ENCODE measurements at places on chromosomes 3 and 15. TPM values are rescaled to one million over a fixed set of nuclear protein-coding genes. Genes with fewer than 3 reads are reported as not detected.

Gene CHST13
- total RNA-seq = not detected

Gene VIPR1
- total RNA-seq = 9.1 TPM

Gene IMPG2
- total RNA-seq = 0.29 TPM

Gene FANCD2OS
- not detected for total RNA-seq

Gene MAPKAPK3
- total RNA-seq = 225 TPM

Gene PRSS50
- not detected for total RNA-seq

Gene SEMA3F
- not detected for total RNA-seq

Gene C3orf70
- total RNA-seq = not detected

Gene DTX3L
- total RNA-seq = 127 TPM

Gene GOLGA6L7
- not detected for total RNA-seq

Gene SERINC4
- 0.39 TPM for total RNA-seq

DNA sequence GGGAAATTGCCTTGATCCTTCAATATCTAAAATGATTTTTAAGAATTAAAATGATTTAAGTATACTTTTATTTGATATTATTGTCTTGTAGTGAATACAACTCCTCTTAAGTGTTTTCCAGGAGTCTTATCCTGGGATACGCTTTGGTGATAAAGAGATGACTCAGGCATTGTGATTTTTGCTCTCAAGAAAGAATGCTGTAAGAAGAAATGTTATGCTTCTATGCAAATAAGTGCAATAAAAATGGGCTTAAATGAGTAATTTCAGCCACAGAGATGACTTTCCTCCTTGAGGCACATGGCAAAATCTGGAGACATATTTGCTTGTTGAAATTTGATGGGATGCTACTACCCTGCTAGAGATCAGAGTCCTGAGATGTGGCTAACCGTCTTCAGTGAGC lies 358.6 kb upstream of the BCHE start:
- no peaks in the 10 kb centered on the region for H3K27me3 ChIP-seq
- H3K4me3 ChIP-seq = no peak overlapping the region
- no peaks in the 10 kb centered on the region for H3K4me1 ChIP-seq
- no peak overlapping the region for H3K27ac ChIP-seq
- H3K36me3 ChIP-seq = no peaks in the 10 kb centered on the region
- no peak for DNase-seq

DNA sequence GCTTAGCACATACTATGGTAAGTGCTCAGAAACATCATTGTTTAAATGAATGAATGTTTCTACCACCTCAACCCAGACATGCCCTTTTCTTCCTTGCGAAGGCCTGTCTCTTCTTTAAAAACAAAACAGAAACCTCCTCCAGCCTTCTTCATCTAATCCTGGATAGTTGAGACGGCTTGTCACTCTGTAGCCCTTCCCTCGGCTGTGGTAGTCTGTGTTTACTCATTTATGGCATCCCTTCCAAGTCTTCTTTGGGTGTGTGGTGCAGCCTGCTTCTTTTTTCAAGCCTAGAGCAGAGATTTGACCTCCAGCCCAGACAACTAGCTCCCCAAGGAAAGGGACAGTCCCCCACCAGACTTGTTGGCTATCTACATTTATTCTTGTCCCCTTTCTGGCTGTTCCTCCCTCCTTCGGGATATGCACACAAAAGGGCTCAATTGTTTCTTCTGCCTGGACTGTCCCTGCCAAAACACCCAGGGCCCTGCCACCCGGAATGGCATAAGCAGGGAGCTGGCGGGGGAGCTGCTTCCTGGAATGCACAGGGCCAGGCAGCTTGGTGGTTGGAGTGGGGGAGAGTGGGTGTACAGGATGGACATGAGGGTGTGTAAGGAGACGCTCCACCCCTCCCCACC lies 67.8 kb downstream of the ITGA11 start:
- peaks cover 12% of the 10 kb centered on the region for H3K4me1 ChIP-seq
- H3K36me3 ChIP-seq = no peaks in the 10 kb centered on the region
- no peak overlapping the region for H3K27ac ChIP-seq
- no peak for DNase-seq
- H3K27me3 ChIP-seq = peaks cover 6% of the 10 kb centered on the region
- H3K4me3 ChIP-seq = no peak overlapping the region

GRCh38 chr15:68821190-68821840 lies 620 bp upstream of the ANP32A start:
- peaks cover 3% of the 10 kb centered on the region for H3K27me3 ChIP-seq
- peak; percentile 35 for DNase-seq
- peak overlapping the region; percentile 100 for H3K4me3 ChIP-seq
- H3K4me1 ChIP-seq = peaks cover 20% of the 10 kb centered on the region
- peaks cover 19% of the 10 kb centered on the region for H3K36me3 ChIP-seq

DNA sequence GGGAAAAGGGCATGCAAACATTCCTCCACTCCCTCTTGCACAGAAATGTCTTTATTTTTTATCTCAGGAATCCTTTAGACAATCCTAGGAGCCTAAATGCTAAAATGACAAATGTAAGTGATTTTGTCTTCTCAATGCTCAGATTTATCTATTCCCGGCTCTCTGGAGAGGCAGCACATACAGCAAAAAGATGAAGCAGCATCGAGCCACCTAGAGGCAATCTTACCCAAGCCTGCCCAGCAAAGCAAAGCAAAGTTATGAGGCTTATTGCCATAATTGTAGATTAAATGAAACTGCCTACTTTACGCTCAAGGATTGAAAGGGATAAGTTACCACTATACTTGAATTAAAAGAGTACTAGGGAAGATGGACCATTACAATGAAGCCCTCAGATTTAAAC lies 750.4 kb upstream of the NR2F2 start:
- H3K27me3 ChIP-seq = peaks cover 23% of the 10 kb centered on the region
- H3K36me3 ChIP-seq = no peaks in the 10 kb centered on the region
- H3K4me3 ChIP-seq = no peak overlapping the region

GRCh38 chr3:162632672-162633071 lies 1136.1 kb downstream of the OTOL1 start:
- no peak overlapping the region for H3K27ac ChIP-seq
- H3K27me3 ChIP-seq = no peaks in the 10 kb centered on the region
- no peak for DNase-seq
- H3K4me1 ChIP-seq = no peaks in the 10 kb centered on the region
- H3K36me3 ChIP-seq = no peaks in the 10 kb centered on the region

- no peak overlapping the region for H3K27ac ChIP-seq
- DNase-seq = no peak
- no peaks in the 10 kb centered on the region for H3K27me3 ChIP-seq
- peaks cover 93% of the 10 kb centered on the region for H3K36me3 ChIP-seq
- H3K4me1 ChIP-seq = peaks cover 77% of the 10 kb centered on the region
Observed at GRCh38 chr3:111582120-111582474, 13.0 kb downstream of the ZBED2 start.

DNA sequence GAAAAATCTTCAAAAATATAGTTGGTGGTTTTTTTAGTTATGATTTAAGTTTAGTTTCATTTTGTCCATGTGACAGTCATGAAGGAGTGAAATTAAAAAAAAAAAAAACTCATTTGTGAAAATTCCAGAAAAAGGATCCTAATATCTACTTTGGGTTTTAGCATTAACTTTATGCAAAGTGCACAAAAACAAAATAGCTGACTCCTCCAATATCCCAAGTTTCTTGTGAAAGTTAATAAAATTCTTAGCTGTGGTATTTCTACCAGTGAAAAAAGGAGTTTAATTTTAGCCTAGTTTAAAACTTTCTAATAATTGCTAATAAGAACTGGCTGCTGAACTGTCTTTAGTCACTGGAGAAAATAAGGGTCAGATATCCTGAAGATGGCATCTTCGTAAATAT lies 40.8 kb upstream of the RASA2 start:
- peaks cover 39% of the 10 kb centered on the region for H3K36me3 ChIP-seq
- no peak for DNase-seq
- H3K27ac ChIP-seq = no peak overlapping the region
- peaks cover 19% of the 10 kb centered on the region for H3K4me1 ChIP-seq
- H3K4me3 ChIP-seq = no peak overlapping the region

DNA sequence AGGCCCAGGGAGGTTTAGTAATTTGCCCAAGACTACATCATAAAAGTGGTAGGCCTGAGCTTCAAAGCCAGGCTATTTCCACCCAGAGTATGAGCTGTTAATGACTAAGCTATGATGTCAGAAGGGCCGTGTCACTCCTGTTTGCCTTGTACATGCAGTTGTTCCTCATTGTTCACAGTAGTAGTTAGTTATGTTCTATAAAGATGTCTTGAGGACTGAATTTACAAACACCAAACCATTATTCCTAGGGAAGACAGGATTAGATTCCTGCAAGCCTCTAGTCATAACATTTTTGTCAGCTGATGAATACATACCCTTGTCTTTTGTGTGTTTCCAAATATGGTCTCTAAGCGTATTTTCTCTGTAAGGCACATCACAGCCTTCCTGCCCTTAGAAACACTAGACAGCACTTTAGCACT lies 20.9 kb upstream of the LARS2 start:
- H3K27ac ChIP-seq = no peak overlapping the region
- peaks cover 12% of the 10 kb centered on the region for H3K27me3 ChIP-seq
- no peaks in the 10 kb centered on the region for H3K36me3 ChIP-seq
- no peak overlapping the region for H3K4me3 ChIP-seq

GRCh38 chr15:95557226-95558046 lies 773.1 kb upstream of the NR2F2 start:
- H3K27me3 ChIP-seq = peaks cover 26% of the 10 kb centered on the region
- H3K27ac ChIP-seq = no peak overlapping the region
- H3K36me3 ChIP-seq = no peaks in the 10 kb centered on the region
- H3K4me1 ChIP-seq = no peaks in the 10 kb centered on the region
- no peak for DNase-seq

- H3K27me3 ChIP-seq = no peaks in the 10 kb centered on the region
- H3K36me3 ChIP-seq = no peaks in the 10 kb centered on the region
- no peaks in the 10 kb centered on the region for H3K4me1 ChIP-seq
- H3K4me3 ChIP-seq = no peak overlapping the region
- no peak for DNase-seq
- H3K27ac ChIP-seq = no peak overlapping the region
Observed at GRCh38 chr3:86967062-86967461, 23.9 kb downstream of the VGLL3 start.

DNA sequence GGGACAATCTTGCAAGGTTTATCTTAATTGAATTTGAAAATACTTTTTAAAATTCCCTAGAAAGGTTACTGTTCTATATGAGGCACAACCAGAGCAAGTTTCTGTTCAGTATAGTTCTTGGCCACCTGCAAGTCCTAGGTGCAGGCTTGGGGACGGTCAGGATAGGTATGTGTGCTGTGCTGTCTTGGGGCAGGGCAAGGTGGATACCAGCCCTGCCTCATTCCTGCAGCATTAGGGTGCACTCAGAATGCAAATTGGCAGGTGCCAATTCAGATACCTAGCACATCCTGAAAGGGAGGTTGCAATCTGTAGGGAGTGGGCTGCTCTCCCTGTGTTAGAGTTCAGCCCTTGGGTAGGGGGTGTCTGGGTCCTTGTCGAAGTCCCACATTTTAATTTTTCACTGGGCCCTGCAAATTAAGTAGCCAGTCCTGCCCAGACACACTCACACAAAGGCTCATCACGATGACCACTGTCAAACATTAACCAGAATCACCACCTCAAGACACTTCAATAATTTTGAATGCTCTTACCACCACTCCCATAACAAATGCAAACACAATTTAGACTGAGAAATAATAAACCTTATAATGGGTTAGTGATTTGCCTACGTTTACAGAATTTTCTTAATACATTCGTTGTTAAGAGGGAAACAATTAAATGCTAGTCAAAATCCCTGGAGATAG lies 838.0 kb upstream of the NR2F2 start:
- DNase-seq = no peak
- H3K27ac ChIP-seq = no peak overlapping the region
- peaks cover 38% of the 10 kb centered on the region for H3K27me3 ChIP-seq
- no peak overlapping the region for H3K4me3 ChIP-seq

- no peak overlapping the region for H3K4me3 ChIP-seq
- peak; percentile 36 for DNase-seq
- no peak overlapping the region for H3K27ac ChIP-seq
- H3K4me1 ChIP-seq = peaks cover 7% of the 10 kb centered on the region
- H3K27me3 ChIP-seq = peaks cover 22% of the 10 kb centered on the region
Observed at GRCh38 chr3:129343643-129344360, 65.1 kb downstream of the HMCES start.

DNA sequence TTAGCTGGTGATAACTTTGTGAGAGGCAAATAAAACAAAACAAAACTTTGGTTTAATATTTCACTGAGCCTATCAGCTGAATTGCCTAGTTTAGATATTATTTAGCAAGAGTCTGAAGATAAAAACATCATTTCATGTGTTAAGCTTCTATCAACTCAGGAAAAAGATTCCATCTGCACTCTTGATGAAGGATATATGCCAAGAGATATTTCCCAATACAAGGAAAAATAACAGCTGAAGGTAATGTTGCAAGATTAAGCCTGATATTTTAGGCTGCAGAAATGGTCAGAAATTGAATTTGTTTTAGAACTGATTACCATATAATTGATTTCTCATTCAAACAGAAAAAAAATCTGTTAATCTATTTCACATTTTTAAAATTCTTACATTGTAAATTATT lies 77.2 kb upstream of the SLITRK3 start:
- H3K4me3 ChIP-seq = no peak overlapping the region
- no peaks in the 10 kb centered on the region for H3K36me3 ChIP-seq
- no peaks in the 10 kb centered on the region for H3K27me3 ChIP-seq

GRCh38 chr3:194306771-194307640 lies 44.1 kb downstream of the CPN2 start:
- peaks cover 61% of the 10 kb centered on the region for H3K4me1 ChIP-seq
- H3K36me3 ChIP-seq = peaks cover 4% of the 10 kb centered on the region
- peaks cover 20% of the 10 kb centered on the region for H3K27me3 ChIP-seq
- peak overlapping the region; percentile 84 for H3K27ac ChIP-seq
- peak; percentile 49 for DNase-seq

GRCh38 chr3:177730814-177731213 lies 533.5 kb upstream of the TBL1XR1 start:
- no peak overlapping the region for H3K27ac ChIP-seq
- no peak for DNase-seq
- no peak overlapping the region for H3K4me3 ChIP-seq
- no peaks in the 10 kb centered on the region for H3K27me3 ChIP-seq

GRCh38 chr15:81105545-81105944 lies 28.5 kb upstream of the CFAP161 start:
- H3K27me3 ChIP-seq = peaks cover 24% of the 10 kb centered on the region
- H3K4me1 ChIP-seq = no peaks in the 10 kb centered on the region
- no peak overlapping the region for H3K4me3 ChIP-seq
- DNase-seq = no peak
- no peaks in the 10 kb centered on the region for H3K36me3 ChIP-seq

GRCh38 chr3:13024765-13025065 lies 48.5 kb downstream of the IQSEC1 start:
- H3K27me3 ChIP-seq = no peaks in the 10 kb centered on the region
- peaks cover 5% of the 10 kb centered on the region for H3K4me1 ChIP-seq
- no peak for DNase-seq
- H3K4me3 ChIP-seq = no peak overlapping the region

- no peak for DNase-seq
- no peaks in the 10 kb centered on the region for H3K27me3 ChIP-seq
- no peaks in the 10 kb centered on the region for H3K36me3 ChIP-seq
Observed at GRCh38 chr3:160008961-160009360, 20.3 kb downstream of the IL12A start.

- H3K27ac ChIP-seq = no peak overlapping the region
- no peaks in the 10 kb centered on the region for H3K27me3 ChIP-seq
- DNase-seq = no peak
- H3K4me3 ChIP-seq = no peak overlapping the region
- peaks cover 2% of the 10 kb centered on the region for H3K36me3 ChIP-seq
Observed at GRCh38 chr3:16738451-16738850, 133.2 kb upstream of the DAZL start.
